A549 treated with CpdA at 1 μM for 4 hours (cell line): ENCODE measurements at places on chromosomes 7 and 10. TPM values are rescaled to one million over a fixed set of nuclear protein-coding genes. Genes with fewer than 3 reads are reported as not detected.

Gene ATRNL1
- total RNA-seq, result 0.16 to 0.30 TPM (median 0.25 TPM) in 5 replicates

Gene LLCFC1
- total RNA-seq, result not detected in 5 replicates

Gene SSC4D
- 0.41 to 1.7 TPM (median 1.3 TPM) in 5 replicates for total RNA-seq

Gene LRMDA
- total RNA-seq, result 2.9 to 4.7 TPM (median 4.1 TPM) in 5 replicates

Gene VGF
- 9.0 to 22.7 TPM (median 16.6 TPM) in 5 replicates for total RNA-seq

Gene SPDYE1
- total RNA-seq, result not detected in 5 replicates

Gene SPAM1
- not detected in 5 replicates for total RNA-seq
